ENCODE measurements at places on chromosomes 2 and 18.

- DNase-seq: no peak
Observed at GRCh38 chr2:216857131-216857550, 2.7 kb downstream of the TNP1 start.

GRCh38 chr2:151553-152334 lies 105.4 kb upstream of the FAM110C start:
- DNase-seq: no peak

- DNase-seq: no peak
Observed at GRCh38 chr18:76518123-76518859, 23.2 kb upstream of the ZNF516 start.

DNA sequence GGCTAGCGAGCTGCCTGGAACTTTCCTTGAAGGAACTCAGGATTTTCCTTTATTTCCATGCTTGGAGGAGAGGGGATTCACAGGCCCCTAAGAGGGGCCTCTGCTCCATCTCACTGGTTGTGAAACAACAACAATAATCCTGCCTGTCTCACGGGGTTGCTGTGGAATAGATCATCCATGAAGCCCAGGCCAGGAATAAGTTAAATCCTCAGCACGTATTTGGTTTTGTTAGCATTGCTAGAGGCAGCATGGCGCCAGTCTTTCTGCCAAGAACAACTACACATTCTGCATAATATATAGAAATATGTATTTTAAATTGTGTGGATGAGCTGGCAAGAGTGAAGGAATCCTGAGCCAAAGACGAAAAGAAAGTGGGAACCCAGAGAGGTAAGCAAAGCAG lies 80.8 kb upstream of the L3MBTL4 start:
- DNase-seq: no peak

DNA sequence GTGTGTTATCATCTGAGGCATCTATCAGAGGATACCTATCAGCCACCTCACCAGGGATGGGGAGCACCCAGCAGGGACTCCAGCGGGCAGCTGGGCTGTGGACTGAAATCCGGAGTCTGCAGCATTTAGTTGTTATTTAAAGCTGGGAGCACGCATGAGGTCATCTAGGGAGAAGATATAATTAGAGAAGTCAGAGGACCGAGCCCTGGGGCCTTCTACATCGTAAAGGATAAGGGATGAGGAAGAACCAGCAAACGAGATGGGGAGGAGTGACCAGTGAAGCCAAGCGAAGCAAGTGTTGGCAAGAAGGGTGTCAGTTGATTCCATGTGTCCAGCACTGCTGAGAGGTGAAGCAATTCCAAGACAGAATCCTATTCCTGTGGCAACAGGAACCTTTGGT lies 70.3 kb downstream of the STEAP3 start:
- no peak for DNase-seq

GRCh38 chr2:33062665-33063250 lies 116.0 kb downstream of the LTBP1 start:
- DNase-seq: no peak

GRCh38 chr2:5385596-5385995 lies 306.6 kb upstream of the SOX11 start:
- no peak for DNase-seq

GRCh38 chr2:17276220-17276619 lies 242.0 kb downstream of the RAD51AP2 start:
- DNase-seq: no peak

GRCh38 chr18:24878289-24878688 lies 417.9 kb downstream of the HRH4 start:
- DNase-seq: no peak

- no peak for DNase-seq
Observed at GRCh38 chr2:138632066-138632620, 130.6 kb downstream of the SPOPL start.

- DNase-seq: no peak
Observed at GRCh38 chr2:230872968-230873660, 8.4 kb downstream of the ITM2C start.

- DNase-seq: no peak
Observed at GRCh38 chr2:183035298-183035953, 2.8 kb downstream of the NCKAP1 start.

GRCh38 chr2:107036293-107036692 lies 150.3 kb upstream of the ST6GAL2 start:
- no peak for DNase-seq

DNA sequence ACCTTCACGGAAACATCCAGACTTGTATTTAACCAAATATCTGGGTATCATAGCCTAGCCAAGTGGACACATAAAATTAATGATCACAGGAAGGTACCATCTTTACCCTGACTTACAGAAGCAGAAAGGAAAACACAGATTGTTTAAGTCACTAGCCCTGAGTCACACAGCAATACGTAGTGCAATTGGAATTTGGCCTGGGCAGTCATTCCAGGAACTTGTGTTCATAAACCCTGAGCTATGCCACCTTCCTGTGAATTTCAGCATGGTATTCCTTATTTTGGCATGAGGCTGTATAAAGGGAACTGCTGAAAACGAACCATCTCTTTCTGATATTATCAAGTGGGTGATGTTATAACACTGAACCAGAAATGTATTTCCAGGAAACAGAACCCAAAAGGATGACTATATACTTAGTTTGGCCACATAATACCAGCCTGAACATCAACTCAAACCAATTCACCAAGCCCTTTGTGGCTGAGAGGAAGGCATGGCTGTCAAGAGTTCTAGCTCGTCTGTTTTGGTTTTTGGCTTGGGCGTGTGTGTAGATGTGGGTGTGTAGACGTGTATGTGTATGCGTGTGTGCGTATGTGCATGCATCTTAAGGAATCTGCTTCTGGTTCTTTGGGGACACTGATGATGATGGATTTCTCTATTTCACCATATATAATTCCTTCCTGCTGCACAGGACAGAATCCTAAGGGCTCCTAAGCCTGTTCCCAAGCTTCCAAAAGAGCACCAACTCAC lies 533.4 kb upstream of the ID2 start:
- no peak for DNase-seq

DNA sequence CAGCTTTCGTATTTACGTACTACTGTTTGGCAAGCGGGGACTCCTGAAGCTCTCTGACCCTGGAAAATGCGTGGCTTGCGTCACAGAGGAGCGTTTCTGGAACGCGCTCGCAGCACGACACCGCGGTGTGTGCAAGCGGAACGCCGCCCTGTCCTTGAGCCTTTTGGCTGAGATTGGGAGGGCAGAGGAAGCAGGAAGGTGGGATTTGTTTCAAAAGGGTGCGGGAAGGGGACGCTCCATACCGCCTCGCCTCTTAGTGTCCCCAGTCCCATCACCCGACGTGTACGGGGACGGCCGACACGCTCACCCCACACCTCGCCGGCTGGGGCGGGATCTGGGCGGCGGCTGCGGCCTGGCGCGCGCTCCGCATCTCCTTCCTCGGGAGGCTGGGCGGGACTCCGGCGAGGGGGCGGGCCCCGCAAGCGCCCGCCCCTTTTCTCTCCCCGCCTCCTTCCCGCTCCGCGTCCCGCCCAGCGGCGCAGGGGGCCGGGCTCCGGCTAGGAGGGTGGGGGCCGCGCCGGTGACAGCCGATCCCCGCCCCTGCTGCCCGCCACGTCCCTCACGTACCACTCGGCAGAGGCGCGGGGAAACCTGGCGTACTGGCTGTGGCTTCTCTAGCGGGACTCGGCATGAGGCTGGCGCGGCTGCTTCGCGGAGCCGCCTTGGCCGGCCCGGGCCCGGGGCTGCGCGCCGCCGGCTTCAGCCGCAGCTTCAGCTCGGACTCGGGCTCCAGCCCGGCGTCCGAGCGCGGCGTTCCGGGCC lies at the start of gene PDK1:
Gene PDK1 (plus strand): TSS at position 569 of the 762 bp plus-strand sequence. CDS start 61 bp downstream, at position 630.
- DNase-seq: peak; percentile 92
